ENCODE measurements at places on chromosomes 1 and 21.

DNA sequence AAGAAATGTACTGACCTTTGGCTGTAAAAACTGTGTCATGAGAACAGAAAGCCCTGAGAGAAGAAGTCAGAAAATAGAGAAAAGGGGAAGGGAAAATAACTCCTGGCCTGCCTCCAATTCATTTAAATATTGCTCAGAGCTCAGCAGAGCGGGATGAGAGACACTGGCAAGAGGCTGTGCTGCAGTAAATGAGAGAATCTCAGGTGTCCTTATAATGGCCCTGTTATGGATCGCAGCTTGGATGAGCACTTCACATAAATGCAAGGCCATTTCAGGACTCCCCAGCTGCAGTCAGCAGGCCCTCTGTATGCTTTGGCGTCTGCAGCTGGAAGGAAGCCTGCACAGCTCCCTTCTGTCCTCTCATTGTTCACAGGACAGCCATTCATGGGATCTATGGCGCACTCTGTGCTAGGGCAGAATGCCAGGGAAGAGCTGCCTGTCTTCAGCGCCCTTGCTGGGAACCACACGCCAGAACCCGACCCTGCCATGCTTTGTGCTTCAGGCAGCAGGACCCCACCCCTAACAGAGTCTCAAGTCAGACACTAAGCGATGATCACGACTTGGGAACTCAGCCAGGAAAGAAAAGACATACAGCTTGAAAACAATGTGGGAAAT, 20.7 kb upstream of the ABCB10 start:
- DNase-seq = no peak

DNA sequence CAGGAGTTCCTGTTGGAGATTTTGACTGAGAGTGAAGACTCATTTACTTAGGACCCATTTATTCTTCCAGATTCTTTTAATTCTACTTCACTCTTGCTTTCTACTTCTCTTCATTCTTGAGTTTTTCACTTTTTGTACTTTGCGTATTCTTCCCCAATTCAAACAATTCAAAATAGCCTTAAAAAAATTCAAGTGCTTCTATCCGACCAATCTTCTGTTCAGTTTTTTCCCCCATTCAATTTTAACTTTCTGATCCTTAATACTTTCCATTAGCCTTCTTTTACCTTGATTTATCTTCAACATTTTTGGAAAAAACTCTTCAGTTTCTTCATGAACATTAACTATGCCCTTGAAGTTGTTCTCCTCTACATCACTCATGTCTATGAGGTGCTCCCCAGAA, 21.1 kb downstream of the ZFYVE9 start:
- DNase-seq = no peak

DNA sequence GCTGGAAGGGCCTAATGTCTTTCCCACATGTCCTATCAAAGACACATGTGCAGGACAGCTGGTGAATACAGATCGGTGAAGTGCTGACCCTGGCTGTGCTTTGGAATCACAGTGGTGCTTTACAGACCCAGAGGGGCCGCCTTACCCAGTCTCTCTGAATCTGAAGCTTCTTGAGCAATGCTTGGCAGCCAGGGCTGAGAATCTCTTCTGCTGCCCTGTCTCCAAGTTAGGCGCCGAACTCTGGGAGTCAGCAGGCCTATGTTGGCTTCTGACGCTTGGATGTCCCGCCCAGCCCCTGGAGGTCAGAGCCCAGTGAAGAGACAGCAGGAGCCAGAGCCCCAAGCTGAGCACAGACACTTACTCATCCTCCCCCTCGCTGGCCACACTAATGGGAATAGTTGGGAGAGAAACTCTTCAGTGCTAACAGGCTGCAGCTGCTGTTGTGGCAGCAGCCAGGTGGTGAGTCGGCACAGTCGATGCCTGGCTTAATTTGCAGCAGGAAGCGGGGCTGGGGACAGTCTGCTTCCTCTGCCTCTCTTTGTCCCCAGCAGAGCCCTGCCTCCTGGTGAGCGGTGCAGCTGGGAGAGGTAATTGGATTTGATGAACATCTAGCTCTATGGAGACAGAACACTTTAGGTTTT, 68.1 kb downstream of the URB2 start:
- DNase-seq = no peak

GRCh38 chr21:31945141-31945540, 72.3 kb downstream of the HUNK start:
- no peak for DNase-seq

- no peak for DNase-seq
These were observed 30.8 kb downstream of the SERBP1 start for GRCh38 chr1:67399199-67399993.

GRCh38 chr1:225851805-225852204, 30.4 kb downstream of the TMEM63A start:
- DNase-seq = no peak

- no peak for DNase-seq
These were observed 52.0 kb upstream of the GADD45A start for GRCh38 chr1:67632811-67633655.

- no peak for DNase-seq
These were observed 30.5 kb downstream of the ZBTB8OS start for GRCh38 chr1:32619701-32620485.

GRCh38 chr1:35663434-35663833, 22.1 kb upstream of the PSMB2 start:
- DNase-seq = no peak

DNA sequence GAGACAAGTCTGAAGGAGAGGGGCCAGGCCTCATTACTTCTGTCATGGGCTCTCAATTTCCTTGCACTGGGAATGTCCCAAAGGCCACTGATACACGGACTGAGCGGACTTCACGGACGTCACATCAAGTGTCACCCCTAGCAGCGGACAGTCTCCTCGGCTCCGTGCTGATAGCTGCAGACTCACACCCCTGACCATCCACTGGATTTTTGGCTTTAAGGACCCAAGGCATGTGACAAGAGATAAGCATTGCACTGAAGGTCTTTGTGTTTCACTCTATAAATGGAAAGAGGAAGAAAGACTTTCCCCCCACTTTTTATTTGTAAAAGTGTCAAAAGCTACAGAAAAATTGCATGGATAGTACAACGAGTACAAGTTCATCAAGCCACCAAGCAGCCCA, 200.4 kb upstream of the FGGY start:
- DNase-seq = no peak

DNA sequence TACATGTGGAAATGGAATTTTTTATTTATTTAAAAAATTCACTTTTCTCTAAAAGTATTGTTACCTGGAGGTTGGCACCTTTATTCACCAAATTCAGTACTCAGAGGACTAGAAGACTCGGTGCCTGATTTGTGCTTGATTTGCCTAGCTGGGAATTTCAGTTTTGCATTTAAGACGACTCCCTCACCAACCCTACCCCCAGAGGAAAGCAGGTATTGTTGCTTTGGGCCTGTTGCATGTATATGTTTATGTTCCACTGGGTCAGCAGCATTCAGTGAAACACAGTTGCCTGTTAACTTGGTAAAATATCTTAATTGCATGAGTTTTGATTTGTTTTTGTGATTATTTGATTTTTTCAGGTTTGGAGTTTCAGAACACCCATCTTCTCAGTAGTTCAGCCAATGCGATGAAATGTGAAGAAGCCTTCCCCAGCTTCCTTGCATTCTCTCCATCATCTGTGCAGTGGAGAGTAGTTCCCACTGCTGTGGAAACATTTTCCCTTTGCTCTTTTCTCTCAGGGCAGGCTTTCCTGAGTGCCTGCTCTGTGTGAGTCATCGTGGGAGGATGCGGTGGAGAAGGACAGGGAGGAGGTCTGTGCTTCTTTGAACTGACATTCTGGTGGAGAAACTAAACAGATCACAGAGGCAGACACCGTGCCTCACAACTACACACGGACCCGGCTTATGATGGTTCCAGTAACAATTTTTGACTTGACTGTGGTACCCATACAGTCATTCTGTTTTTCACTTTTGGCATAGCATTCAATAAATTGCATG, 6.4 kb downstream of the ADARB1 start:
- no peak for DNase-seq

DNA sequence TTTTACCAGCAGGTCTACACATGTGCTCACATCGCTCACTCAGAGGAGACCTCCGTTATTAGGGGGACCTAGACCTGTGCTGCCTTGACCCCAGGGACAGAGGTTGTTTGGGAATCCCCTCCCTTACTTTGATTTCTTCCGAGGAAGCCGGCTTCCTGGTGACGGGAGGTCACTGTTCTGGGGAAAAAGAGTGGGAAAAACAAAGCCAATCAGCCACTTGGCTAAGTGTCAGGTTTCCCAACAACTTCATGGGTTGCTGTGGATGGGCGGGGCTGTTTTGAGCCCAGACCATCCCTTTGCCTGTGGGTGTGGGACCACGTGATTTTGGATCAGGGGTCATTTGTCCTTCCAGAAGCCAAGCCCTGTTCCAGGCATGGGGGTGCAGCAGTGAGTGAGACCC, 7.1 kb upstream of the KCNAB2 start:
- DNase-seq = no peak

DNA sequence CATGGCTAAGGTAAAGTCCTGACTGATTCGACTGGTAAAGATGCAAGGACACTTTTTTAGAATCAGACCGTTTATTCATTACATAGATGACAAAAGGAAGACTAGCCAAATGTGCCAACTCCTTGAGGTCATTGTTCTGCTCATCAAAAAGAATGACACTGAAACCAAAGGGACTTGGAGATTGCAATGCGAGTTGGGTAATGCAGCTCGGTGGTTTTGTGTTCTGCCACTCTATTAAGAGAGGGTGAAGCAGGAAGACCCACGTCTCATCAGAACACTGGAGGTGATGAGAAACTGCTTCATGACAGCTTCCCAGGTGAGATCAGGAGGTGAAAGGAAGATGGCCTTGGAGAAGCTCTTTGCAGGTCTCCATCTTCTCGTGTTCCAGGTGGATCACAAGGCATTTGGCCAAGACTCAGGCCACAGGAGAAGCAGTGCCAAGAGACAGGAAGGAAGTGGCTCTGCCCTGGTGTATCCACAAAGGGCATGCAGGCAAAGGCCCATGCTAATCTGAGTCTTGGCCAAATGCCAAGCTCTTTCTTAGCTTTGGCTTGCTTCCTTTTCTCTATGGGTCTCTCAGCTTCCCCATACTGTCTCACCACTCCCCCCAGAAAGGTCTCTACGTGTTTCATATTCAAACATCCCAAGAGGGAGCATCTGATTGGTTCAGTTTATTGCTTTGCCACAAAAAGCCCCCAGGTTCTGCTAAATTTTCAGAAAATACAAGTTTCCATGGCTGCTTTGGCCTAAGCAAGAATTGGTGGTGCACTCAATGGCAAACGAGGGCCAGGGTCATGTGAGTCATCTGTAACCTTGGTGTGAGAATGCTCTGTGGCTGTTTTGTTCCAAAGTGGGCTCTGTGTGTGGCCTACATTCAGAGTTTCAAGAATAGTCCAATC, 5.7 kb upstream of the CCT8 start:
- no peak for DNase-seq

DNA sequence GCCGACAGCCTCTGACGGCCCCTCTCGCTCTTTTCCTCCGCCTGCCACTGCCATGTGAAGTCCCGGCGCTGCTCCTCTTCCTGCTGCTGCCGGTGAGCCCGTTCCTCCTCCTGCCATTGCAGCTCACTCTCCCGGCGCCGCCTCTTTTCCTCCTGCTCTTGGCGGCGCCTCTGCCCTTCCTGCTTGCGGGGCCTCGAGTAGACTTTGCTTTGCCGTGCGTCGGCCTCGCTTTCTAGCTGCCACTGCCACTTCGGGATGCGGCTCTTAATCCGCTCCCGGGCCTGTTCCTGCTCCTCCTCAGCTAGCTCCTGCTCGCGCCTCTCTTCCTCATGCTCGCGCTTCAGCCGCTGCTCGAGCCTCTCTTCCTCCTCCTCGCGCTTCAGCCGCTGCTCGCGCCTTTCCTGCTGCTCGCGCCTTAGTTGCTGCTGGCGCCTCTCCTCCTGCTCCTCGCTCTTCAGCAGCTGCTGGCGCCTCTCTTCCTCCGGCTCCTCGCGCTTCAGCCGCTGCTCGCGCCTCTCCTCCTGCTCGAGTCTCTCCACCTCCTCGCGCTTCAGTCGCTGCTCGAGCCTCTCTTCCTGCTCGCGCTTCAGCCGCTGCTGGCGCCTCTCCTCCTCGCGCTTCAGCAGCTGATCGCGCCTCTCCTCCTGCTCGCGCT, 4.3 kb downstream of the TCHH start:
- DNase-seq = no peak

- DNase-seq = no peak
These were observed 259 bp downstream of the KCNT2 start for GRCh38 chr1:196607981-196608380.

- no peak for DNase-seq
These were observed at the start of gene AGRN for GRCh38 chr1:1020000-1020404. TSS of gene AGRN (plus strand) at chr1:1020120. CDS start at chr1:1020173, 53 bp downstream.

- DNase-seq = no peak
These were observed 39.4 kb downstream of the IGFN1 start for GRCh38 chr1:201229771-201230635.

- no peak for DNase-seq
These were observed 71.1 kb upstream of the ERRFI1 start for GRCh38 chr1:8097077-8097799.

DNA sequence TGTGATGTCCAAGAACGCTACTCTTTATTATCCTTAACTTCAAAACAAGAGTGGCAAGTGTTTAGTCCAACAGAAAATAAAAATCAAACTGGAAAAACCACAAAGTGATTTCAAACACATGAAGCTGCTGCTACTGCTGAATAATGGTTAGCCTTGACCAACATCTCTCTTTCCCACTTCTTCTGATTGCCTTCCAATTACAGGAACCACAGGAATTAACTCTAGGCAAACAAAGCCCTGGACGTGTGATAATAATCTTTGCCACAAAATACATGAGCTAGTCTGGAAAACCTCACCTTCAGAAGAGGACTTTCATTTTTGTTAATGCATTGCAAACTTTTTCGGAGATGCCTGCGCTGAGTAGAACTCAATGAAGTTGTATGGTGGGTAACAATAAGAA, 48.6 kb upstream of the COL11A1 start:
- DNase-seq = no peak

- DNase-seq = no peak
These were observed 463.0 kb downstream of the DSCAM start for GRCh38 chr21:40383951-40384350.

GRCh38 chr1:213715182-213715581, 272.6 kb upstream of the PROX1 start:
- no peak for DNase-seq

- no peak for DNase-seq
These were observed 383.7 kb downstream of the ZP4 start for GRCh38 chr1:237507005-237507404.

GRCh38 chr1:225712391-225712790, 59.5 kb upstream of the ENAH start:
- DNase-seq = no peak

GRCh38 chr1:60483509-60483908, 409.9 kb upstream of the C1orf87 start:
- no peak for DNase-seq

GRCh38 chr1:210394281-210394821, 65.6 kb downstream of the HHAT start:
- DNase-seq = no peak

DNA sequence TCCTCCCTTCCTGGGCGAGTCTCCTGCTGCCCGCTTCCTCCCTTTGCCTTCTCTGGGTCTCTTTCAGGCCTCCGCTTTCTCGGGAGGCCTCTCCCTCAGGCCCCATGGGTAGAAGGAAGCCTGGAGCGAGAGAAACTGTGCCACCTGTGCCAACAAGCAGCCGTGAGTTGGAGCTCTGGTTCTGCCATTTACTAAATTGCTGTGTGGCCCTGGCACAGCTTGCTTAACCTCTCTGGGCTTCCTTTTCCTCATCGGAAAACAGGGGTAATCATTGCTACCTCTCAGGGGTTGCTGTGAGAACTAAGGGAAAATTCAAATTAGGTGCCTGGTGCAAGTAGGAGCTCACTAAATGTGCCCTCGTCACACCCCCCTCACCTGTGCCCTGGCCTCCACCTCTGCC, 80.4 kb downstream of the PAX7 start:
- DNase-seq = no peak

- no peak for DNase-seq
These were observed 14.7 kb upstream of the CYYR1 start for GRCh38 chr21:26587736-26588201.

GRCh38 chr1:61082311-61083012, at the start of gene NFIA:
TSS of gene NFIA (plus strand) at chr1:61082561.
- no peak for DNase-seq

Measured in stimulated activated CD4-positive, alpha-beta T cell treated with anti-CD3 and anti-CD28 coated beads, TNF-alpha, amount 100 ng/mL, for 1 hour (primary cell).